ENCODE measurements at places on chromosomes 1 and 21.

GRCh38 chr1:203619091-203619780, 7.4 kb upstream of the ATP2B4 start:
- no peak for DNase-seq

GRCh38 chr1:213244664-213245091, 193.6 kb downstream of the RPS6KC1 start:
- no peak for DNase-seq

GRCh38 chr1:211129776-211130175, 4.2 kb downstream of the KCNH1 start:
- no peak for DNase-seq

DNA sequence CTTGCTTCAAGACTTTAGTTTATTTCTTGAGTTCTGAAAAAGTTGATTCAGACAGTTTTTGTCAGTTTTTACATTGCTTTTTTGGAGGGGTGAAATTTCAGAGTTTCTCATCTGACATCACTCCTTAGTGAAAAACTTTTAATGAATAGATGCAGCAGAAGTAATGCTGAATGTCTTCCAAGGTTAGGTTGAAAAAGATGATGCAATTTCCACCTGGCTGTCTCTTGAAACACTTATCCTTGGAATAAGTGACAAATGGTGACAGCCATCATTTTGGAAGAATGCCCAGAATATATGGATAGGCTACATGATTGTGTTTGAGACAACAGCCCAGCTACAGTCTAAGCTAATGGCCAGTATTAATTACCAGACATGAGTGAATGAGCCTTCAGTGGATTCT, 140.8 kb downstream of the ZNF644 start:
- DNase-seq, result no peak

DNA sequence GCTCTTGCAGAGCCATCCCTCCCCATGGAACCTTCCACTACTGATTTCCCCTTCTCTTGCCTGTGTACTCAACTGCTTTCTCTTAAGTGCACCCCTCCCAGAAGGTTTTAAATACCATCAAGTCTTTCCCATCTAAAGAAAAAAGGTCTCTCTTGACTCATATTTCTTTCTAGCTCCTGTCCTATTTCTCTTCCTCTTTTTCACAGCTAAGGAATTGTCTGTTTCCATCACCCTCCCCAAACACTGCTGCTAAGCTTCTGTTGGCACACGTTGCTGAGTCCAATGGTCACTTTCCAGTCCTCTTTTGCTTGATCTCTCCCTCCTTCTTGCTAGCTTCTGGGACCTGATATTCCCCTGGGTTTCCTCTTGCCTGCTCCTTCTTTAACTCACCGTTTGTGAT, 13.3 kb upstream of the GNL2 start:
- no peak for DNase-seq

DNA sequence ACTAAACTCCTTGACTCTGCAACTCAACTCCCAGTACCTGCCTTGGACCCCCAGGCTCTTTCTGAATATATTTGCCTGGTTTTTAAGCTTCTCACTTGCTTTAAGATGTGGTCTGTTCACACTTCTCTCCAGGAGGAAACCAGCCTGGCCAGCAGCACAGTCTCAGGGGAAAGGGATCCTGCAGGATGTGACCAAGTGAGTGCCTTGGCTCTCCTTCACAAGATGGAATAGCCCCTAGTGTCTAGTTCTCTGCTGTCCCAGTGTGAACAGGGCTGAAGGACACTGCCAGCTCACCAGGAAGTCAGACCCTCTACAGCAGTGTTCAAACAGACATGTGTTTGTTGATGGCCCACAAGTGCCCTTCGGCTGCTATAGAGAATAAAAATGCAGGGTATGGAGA, 32.9 kb downstream of the CD244 start:
- no peak for DNase-seq

- no peak for DNase-seq
Observed at GRCh38 chr21:39350094-39351005, 1.5 kb upstream of the HMGN1 start.

GRCh38 chr1:19373211-19374082, 61.3 kb downstream of the SLC66A1 start:
- DNase-seq, result no peak

DNA sequence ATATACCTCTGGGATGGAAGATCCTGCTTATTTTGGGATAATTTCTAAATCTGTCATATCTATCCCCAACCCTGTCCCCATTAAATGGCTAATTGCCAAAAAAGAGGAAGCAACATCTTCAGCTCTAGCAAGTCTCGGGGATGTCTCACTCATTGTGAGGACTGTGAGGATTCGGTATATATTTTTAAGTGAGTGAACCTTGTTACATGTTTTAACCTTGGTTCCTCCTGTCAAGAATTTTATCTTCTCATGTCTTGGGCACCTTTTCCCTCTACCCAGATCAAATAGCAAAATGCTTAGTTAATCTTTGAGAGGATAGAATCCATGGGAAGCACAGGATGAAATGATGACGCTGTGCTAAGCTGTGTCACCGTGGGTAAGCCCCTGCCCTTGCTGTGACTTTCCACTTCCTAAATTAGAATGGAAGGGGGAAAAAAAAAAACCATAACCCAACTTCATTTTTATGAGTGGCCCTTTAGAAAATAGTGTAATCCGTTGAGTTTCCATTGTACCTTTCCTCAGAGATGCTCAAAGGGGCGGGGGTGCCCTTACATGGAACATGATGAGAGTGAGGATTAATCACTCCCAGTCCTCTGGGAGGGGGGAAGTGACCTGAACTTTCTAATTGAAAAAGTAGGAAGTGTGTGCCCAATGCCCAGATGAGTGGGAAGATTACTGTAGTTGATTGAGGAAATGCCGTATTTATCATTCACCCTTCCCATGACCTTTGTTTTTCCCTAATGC, 7.6 kb downstream of the ATP1A1 start:
- DNase-seq, result no peak

GRCh38 chr1:118925651-118926050, 62.5 kb downstream of the TBX15 start:
- DNase-seq, result no peak

DNA sequence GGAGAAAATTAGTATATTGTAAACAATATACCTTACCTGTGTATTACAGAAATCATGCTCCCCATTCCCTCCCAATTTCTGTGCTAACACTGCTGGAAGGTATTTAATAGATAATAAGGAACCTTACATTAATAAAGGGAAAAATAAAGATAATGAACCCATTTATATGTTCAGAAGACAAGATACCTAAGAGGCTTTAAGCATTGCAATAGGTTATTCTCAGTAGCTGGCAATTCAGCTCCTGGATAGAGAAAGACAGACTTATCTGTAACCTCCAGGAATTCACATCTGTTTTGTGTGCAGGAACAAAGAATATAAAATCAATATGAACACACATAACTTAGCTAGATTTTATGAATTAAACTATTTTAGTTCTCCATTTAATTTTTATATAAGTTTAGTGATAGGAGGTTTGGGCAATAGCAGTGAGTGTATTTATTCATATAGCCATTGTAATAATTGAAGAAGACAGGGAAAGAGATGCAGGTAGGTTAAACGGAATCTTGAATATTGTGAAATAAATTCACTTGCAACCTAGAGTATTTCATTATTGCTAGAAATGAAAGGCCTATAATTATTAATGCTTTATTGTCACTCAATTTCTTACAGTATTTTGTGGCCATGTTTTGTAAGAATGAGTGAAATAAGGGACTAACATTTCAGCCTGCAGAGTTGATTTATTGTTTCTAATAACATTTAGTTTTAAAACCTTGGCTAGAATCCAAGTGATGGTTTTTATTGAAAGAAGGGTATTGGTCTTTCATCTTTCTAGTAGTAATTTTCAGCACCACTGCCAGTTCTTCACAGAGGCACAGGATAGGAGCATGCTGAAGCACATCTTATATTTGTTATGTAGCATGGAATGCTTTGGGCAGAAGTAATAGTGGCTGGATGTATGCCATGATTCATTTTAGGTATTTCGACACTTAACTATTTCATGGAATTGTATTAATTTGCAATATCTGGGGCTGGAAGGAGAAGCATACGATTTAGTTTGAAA, 1.5 kb downstream of the XPR1 start:
- DNase-seq, result no peak

GRCh38 chr1:15103211-15103610, 50.3 kb upstream of the TMEM51 start:
- DNase-seq, result no peak

GRCh38 chr1:172656576-172656975, 2.3 kb upstream of the FASLG start:
- DNase-seq, result no peak

GRCh38 chr1:204448344-204448964, 36.8 kb upstream of the PPP1R15B start:
- DNase-seq, result no peak

GRCh38 chr1:102431253-102431652, 434.5 kb upstream of the OLFM3 start:
- DNase-seq, result no peak

GRCh38 chr1:228478912-228479711, 8.1 kb upstream of the RNF187 start:
- no peak for DNase-seq

GRCh38 chr1:192489047-192489446, 86.5 kb upstream of the RGS1 start:
- no peak for DNase-seq

DNA sequence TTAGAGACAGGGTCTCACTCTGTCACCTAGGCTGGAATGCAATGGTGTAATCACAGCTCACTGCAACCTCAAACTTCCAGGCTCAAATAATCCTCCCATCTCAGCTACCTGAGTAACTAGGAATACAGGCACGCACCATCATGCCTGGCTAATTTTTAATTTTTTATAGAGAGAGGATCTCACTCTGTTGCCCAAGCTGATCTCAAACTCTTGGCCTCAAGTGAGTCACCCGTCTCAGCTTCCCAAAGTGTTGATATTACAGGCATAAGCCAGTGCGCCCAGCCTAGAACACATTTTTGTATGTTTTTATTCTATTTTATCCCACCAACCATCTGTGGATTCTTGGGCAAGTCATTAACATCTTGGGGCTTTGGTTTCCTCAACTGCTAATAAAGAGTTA, 100.5 kb downstream of the AK5 start:
- DNase-seq, result no peak

GRCh38 chr1:221337106-221337505, 404.8 kb downstream of the DUSP10 start:
- DNase-seq, result no peak

DNA sequence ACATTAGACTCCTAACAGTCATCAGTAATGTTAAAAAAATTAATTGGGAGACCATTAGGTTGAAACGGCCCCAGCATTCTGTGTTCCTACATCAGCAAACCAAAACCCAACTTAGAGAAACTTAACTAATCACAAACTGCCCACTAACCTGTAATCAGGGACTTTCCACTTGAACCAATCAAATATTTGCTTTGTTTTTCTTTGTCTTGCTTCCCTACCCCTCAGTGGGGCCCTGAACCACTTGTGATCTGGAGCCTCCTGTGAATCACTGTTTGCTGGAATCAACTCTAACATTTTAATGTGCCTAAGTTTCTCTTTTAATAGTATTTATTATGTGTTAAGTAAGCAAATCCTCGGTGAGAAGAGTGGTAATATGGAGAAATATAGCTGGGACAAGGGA, 64.0 kb downstream of the ABCA4 start:
- no peak for DNase-seq

DNA sequence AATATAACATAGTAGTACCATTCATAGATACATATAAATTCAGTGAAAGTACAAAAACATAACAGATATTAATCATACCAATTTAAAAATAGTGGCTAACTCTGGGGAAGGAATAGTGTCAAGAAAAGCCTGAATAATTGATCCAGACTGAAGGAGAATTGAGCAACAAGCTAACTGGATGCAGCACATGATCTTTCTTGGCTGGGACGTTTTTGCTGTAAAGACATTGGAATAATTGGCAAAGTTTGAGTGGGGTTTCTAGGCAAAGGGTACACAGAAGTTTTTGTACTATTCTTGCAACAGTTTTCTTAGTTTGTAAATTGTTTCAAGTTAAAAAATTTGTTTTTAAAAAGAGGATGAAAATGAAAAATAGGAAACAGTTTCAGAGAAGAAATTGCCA, 2.6 kb upstream of the SH3GLB1 start:
- no peak for DNase-seq

- no peak for DNase-seq
Observed at GRCh38 chr1:34212673-34213072, 36.0 kb downstream of the C1orf94 start.

GRCh38 chr1:114746450-114747121, 11.2 kb downstream of the CSDE1 start:
- no peak for DNase-seq

GRCh38 chr1:208524925-208525324, 280.7 kb upstream of the PLXNA2 start:
- no peak for DNase-seq

DNA sequence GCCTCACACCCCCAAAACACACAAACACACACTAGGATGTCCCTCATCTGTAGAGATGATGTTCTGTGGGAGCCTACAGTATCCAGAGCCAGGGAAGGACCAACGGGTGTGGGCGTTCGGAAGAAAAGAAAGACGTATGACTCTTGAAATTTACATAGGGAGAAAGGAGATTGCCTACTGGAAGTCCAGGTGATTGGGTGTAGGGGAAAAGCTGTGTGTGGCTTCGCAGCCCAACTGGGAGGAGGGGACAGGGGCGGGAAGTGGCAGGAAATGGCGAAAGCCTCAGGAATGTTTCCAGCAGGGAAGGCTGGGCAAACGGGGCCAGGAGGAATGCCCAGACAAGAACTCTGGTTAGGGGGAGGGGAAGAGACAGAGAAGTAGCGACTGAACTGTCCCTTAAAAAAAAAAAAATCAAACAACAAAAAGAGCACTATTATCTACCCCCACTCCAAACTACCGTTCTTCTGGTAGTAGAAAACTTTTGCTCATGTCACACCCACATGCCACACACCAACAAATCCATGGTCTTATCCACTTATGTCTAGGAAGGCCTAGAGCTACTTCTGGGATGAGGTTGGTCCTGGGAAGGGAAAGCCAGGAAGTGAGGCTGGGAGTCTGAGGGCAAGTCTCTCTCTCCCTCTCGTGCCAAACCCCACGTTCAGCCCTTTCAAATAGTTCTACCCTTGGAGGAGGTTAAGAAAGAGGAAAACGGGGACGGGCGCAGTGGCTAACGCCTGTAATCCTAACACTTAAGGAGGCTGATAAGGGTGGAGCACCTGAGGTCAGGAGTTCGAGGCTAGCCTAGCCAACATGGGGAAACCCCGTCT, 1.8 kb upstream of the CKS1B start:
- DNase-seq, result no peak
